ENCODE measurements at places on chromosomes 2 and 18.

- no peak for DNase-seq
These were observed 90.3 kb downstream of the CCDC178 start for GRCh38 chr18:33350256-33350655.

- no peak for DNase-seq
These were observed 373.0 kb downstream of the CDH2 start for GRCh38 chr18:27803957-27804356.

DNA sequence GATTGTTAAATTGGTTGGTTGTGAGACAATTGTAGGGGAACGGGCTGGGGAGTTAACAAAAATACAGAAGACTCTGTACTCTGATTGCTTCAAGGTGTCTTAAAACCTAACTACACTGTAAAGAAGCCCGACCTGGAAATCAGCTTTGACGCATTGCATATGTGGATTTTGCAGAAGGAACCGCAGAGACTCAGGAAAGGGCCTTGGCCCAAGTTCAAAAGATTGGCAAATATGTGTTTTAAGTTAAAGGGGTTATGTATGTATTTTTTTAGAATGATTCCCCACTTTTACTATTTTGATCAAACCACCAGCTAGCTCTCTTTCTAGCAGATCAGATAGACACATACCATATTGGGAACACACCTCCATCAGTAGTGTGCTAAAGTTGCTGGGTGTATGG is 18.0 kb upstream of the EDAR start:
- DNase-seq = no peak

- no peak for DNase-seq
These were observed 180.2 kb upstream of the TWIST2 start for GRCh38 chr2:238667639-238668038.

Measured in HS-27A (cell line).